Lung microvascular endothelial cell (primary cell): ENCODE measurements at places on chromosomes 5 and 9. TPM values are rescaled to one million over a fixed set of nuclear protein-coding genes. Genes with fewer than 3 reads are reported as not detected.

The SPATA31D4 gene
- not detected in 2 replicates for total RNA-seq

- no peak for DNase-seq
These were observed 8.3 kb downstream of the LCN12 start for GRCh38 chr9:136960212-136960937.

GRCh38 chr9:111851553-111851952, 45.1 kb upstream of the UGCG start:
- DNase-seq: no peak

The GFI1B gene
- not detected in 2 replicates for total RNA-seq

The CCIN gene
- total RNA-seq: under 0.01 and 0.22 TPM in 2 replicates

The NMUR2 gene
- total RNA-seq: not detected in 2 replicates

DNA sequence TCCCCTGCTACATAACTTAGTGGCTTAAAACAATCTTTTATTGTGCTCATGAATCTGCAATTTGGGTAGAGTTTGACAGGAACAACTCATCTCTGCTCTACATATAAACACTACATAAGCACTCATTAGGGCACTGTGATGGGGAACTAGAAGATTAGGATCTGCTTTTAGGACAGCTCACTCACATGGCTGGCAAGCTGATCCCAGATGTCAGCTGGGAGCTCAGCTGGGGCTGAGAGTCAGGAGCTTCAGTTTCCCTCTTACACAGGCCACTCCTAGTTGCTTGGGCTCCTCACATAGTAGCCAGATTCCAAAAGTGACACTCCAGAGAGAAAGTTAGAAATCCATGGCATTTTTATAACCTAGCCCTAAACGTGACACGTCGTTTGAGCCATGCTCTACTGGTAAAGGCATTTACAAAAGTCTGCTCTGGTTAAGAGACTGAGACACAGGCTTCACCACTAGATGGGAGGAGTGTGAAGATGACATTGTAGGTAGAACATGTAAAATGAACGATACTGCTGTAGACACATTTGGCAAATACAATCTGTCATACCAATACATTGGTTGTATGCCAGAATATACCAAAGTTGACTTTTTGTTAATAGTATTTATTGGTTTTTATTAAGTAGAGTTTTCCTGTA, 23.6 kb downstream of the SCAI start:
- DNase-seq: no peak

The ADAMTS12 gene
- 0.65 and 3.2 TPM in 2 replicates for total RNA-seq
